ENCODE measurements at places on chromosomes 3 and 15. TPM values are rescaled to one million over a fixed set of nuclear protein-coding genes. Genes with fewer than 3 reads are reported as not detected.

GRCh38 chr3:144229953-144230352 lies 258.3 kb downstream of the DIPK2A start:
- no peaks in the 10 kb centered on the region for H3K4me1 ChIP-seq
- peaks cover 1% of the 10 kb centered on the region for H3K27me3 ChIP-seq
- H3K36me3 ChIP-seq, result no peaks in the 10 kb centered on the region
- H3K4me3 ChIP-seq, result no peak overlapping the region

DNA sequence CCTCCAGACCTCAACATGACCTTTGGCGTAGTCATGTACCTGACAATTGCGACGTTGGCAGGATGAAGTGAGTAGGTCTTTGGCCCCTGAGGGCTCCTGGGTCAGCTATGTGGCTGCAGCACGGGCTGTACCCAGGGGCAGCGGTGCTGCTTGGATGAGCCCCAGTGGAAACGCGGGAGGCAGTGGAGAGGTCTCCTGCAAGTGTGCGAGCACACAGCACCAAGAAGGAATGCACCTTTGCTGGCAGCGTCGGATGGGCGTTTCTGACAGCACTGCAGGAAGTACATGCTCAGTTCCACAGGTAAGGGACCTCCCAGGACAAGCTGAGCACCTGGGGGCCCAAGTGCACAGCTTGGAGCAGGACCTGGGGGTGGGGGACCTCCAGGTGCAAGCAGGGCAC lies 67.4 kb upstream of the UNC13C start:
- H3K36me3 ChIP-seq, result no peaks in the 10 kb centered on the region
- no peak overlapping the region for H3K27ac ChIP-seq

DNA sequence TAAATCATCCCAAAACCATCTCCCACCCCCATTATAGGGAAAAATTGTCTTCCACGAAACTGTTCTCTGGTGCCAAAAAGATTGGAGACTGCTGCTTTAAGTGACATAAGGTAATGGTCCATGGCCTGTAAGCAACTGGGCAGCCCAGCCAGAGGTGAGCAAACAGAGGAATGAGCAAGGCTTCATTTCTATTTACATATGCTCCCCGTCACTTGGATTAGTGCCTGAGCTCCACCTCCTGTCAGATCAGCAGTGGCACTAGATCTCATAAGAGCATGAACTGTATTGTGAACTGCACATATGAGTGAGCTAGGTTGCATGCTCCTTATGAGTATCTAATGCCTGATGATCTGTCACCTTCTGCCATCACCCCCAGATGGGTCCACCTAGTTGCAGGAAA lies 1159.8 kb upstream of the ALCAM start:
- no peak overlapping the region for H3K27ac ChIP-seq
- H3K36me3 ChIP-seq, result no peaks in the 10 kb centered on the region
- peak; percentile 1 for DNase-seq

DNA sequence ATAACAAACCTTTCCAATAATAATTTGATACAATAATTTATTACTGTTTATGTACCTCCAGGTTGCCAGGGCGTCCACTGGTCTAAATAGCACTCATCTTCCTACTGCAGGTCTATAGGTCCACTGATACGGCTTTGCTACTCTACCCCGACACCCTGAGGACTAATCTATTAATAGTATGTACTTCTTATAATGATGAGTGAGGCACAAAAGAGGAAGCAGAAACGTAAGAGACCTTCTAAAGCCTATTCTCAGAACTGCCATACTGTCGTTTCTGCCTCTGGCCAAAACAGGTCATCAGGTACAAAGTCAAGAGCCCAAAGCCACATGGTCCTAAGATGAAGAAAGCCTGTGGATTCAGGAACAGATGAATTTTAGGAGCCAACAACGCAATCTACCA lies 163.2 kb upstream of the GRM7 start:
- no peak overlapping the region for H3K27ac ChIP-seq
- peaks cover 14% of the 10 kb centered on the region for H3K27me3 ChIP-seq
- H3K4me1 ChIP-seq, result no peaks in the 10 kb centered on the region
- H3K4me3 ChIP-seq, result no peak overlapping the region
- H3K36me3 ChIP-seq, result no peaks in the 10 kb centered on the region

DNA sequence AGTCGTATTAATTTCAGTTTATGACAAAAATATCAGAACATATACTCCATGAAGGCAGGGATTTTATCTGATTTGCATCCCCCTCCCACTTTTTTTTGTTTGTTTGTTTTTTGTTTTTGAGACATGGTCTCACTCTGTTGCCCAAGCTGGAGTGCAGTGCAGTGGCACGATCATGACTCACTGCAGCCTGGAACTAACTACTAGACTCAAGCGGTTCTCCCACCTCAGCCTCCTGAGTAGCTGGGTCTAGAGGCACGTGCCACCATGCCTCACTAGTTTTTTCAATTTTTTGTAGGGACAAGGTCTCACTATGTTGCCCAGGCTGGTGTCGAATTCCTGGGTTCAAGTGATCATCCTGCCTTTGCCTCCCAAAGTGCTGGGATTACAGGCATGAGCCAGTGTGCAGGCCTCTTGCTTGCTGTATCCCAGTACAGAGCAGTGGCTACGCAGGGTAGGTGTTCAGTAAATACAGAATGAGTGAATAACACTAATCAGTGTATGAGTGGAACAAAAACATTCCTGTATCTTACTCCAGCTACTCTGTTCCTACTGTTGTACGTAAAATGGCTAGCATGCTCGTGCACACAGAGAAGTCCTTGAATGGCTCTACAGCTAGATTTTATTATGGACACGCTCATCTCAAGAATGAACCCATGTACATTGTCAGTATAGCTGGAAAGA lies 272.4 kb downstream of the FOXP1 start:
- no peak overlapping the region for H3K27ac ChIP-seq
- no peak overlapping the region for H3K4me3 ChIP-seq
- H3K27me3 ChIP-seq, result no peaks in the 10 kb centered on the region
- no peaks in the 10 kb centered on the region for H3K36me3 ChIP-seq
- H3K4me1 ChIP-seq, result peaks cover 8% of the 10 kb centered on the region

GRCh38 chr3:32432711-32433530 lies 41.3 kb downstream of the CMTM7 start:
- no peaks in the 10 kb centered on the region for H3K27me3 ChIP-seq
- peaks cover 9% of the 10 kb centered on the region for H3K4me1 ChIP-seq
- no peak overlapping the region for H3K27ac ChIP-seq

- H3K4me3 ChIP-seq, result no peak overlapping the region
- no peak for DNase-seq
- peaks cover 17% of the 10 kb centered on the region for H3K36me3 ChIP-seq
These were observed 49.6 kb downstream of the CD47 start for GRCh38 chr3:108041253-108041652.

DNA sequence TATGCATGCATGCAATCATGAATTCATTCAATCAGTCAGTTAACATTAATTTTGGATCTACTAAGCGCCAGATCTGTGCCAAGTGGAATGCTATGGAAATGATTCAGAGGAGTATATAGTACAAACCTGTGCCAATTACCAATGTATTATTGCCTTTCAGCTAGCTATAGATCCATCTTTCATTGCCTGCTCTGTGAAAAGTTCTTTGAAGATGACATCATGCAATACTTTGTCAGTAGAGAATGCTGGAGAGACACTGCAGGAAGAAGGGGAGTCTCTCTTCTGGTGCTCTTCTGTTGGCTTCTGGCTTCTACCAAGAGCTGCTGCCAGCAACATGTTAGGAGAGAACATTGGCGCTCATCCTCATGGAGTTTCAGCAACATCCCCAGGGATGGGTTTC lies 81.0 kb upstream of the LMCD1 start:
- no peak overlapping the region for H3K27ac ChIP-seq
- no peak for DNase-seq
- peaks cover 9% of the 10 kb centered on the region for H3K4me1 ChIP-seq

DNA sequence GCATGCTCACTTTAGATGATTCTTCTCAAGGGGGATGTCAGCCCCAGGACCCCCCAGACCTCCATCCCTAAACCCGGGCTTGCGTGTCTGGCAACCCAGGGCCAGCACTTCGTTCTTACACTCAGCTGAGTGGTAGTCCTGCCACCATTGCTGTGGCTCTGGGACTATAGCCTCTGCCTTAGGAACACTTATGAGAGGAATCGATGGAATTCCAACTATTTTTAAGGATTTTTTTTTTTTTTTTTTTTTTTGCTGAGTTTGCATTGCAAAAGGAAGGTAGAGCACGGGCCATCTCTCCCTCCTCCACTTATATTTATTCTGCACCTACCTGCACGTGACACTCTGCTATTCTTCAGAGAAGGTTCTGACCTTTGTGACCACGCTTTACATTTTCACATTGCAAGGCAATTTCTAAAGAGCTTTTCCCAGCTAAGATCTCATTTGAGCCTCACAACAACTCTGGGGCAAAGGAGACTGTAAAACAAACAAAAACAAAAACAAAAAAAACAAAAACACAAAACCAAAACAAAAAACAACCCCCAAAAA lies 113.9 kb downstream of the LPP start:
- no peaks in the 10 kb centered on the region for H3K27me3 ChIP-seq
- H3K27ac ChIP-seq, result no peak overlapping the region
- H3K36me3 ChIP-seq, result peaks cover 11% of the 10 kb centered on the region
- no peak overlapping the region for H3K4me3 ChIP-seq

DNA sequence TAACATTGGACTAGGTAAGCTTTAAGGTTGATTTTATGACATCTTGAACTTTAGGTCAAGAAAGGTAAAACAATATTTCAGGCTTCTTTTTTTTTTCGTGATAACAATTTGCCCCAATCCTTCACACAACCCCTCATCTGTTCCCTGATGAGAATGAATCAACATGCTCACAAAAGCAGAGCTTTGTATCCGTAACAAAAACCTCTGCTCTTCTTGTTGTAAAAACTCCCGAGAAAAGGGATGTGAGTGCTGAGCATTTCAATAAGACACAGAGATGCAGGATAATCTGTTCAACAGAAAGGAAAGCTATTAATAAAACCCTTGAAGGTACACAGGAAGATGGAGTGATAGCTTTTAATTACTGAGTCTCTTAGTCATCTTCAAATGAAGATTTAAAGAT lies 94.3 kb downstream of the RAD18 start:
- no peak overlapping the region for H3K4me3 ChIP-seq
- DNase-seq, result no peak
- H3K36me3 ChIP-seq, result no peaks in the 10 kb centered on the region
- peak overlapping the region; percentile 92 for H3K27ac ChIP-seq
- peaks cover 24% of the 10 kb centered on the region for H3K4me1 ChIP-seq

DNA sequence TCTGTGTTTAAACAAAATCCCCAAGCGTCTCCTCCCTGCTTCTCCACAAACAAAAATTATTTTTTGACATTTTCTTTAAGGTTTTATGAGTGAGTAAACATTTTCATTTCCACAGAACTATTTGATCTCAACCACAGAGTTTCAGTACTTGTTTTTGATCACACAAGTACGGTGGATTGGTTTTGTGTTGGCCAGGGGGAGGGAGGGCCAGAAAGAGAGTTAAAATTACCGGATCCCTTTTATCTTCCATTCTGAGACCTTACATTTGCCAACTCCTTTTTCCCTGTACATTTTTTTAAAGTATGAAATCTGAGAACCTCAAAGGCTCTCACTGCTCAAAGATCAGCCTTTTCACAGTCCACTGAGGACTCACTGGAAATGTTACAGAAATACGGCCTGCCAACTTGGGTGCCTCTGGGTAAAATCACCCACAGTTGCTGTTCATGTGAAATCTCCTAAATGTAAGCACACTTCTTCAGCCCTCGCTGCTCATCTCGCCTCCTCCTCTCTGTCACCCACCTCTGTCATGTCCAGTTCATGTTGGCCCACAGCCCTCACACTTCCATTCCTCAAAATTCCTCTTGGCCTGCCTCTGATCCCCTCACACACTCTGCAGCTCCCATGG lies 1.7 kb downstream of the HOMER2 start:
- DNase-seq, result no peak
- no peaks in the 10 kb centered on the region for H3K4me1 ChIP-seq
- H3K4me3 ChIP-seq, result no peak overlapping the region

GRCh38 chr15:70169147-70169546 lies 71.4 kb upstream of the TLE3 start:
- H3K4me1 ChIP-seq, result no peaks in the 10 kb centered on the region
- DNase-seq, result no peak
- H3K36me3 ChIP-seq, result no peaks in the 10 kb centered on the region

DNA sequence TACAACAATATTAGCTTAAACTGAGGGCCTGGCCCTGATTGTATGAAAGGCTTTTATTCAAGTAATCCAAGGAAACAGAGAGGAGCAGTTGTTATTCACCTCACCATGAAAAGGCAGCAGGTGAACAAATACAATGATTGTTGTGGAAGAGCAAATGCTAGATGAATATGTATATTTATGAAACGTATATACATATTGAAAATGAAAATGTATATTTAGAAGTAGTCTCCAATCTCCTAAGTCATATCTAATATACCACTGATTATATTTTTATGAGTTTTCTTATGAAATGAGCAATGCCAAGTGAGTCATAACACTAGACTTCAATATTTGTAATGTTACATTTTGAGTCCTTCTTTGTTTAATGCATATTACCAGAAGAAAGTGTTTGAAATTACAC lies 116.2 kb upstream of the KCNMB2 start:
- peaks cover 14% of the 10 kb centered on the region for H3K4me1 ChIP-seq
- no peak overlapping the region for H3K4me3 ChIP-seq
- H3K36me3 ChIP-seq, result no peaks in the 10 kb centered on the region
- no peak for DNase-seq

DNA sequence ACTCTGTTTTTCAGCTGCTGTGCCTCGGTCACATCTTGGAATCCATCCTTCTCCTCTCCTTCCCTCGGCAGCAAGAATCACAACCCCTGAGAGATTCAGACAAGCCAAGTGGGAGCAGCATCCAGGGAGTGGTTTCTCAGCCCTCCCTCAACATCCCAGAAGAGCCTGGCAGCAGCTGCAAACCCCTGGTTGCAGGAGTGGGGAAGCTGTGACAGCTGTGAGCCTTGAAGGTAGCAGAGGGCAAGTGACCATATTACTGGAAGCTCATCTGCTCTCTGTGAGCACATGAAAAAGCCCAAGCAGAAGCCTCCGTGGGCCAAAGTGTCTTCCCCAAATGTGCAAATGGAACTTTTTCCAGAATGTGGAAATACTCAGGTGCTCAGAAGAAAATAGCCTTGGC lies 312.9 kb downstream of the NTRK3 start:
- H3K36me3 ChIP-seq, result no peaks in the 10 kb centered on the region
- no peak overlapping the region for H3K4me3 ChIP-seq
- H3K27me3 ChIP-seq, result no peaks in the 10 kb centered on the region
- H3K4me1 ChIP-seq, result no peaks in the 10 kb centered on the region

SOX14 gene
- not detected for total RNA-seq

FES gene
- total RNA-seq, result 0.32 TPM

ROBO2 gene
- total RNA-seq, result not detected

LRRC2 gene
- not detected for total RNA-seq

NLGN1 gene
- not detected for total RNA-seq

SPESP1 gene
- 16.8 TPM for total RNA-seq

SI gene
- total RNA-seq, result not detected

ARID3B gene
- 4.7 TPM for total RNA-seq

IL12A gene
- 1.3 TPM for total RNA-seq

SST gene
- total RNA-seq, result not detected
